NCI-H524 treated with DMSO at 0.1 percent for 48 hours (cell line): ENCODE measurements at places on chromosomes 5 and 9.

DNA sequence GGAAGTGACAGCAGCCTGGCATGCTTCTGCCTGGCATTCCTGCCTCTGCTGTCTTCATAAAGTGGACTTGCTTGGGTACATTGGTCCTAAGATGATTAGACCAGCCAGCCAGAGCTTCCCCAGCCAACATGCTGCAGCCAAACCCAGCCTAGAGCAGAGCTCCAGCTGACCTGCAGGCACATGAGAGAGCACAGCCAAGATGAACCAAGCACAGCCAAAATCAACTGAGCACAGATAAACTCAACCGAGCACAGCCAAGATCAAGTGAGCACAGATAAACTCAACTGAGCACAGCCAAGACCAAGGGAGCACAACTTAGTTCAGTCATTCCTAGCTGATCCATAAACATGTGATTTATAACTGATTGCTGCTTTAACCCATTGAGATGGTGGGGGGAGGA, 266.5 kb downstream of the MSX2 start:
- no peak for DNase-seq

GRCh38 chr5:155897761-155898160, 429.2 kb upstream of the SGCD start:
- no peak for DNase-seq

GRCh38 chr9:137029058-137029936, 1.3 kb upstream of the ABCA2 start:
- no peak for DNase-seq

- no peak for DNase-seq
Measured at GRCh38 chr9:27939186-27939585, 365.9 kb upstream of the C9orf72 start.

- DNase-seq = peak; percentile 11
Measured at GRCh38 chr9:27880156-27880555, 306.9 kb upstream of the C9orf72 start.

- DNase-seq = no peak
Measured at GRCh38 chr9:137020771-137021567, 7.1 kb downstream of the ABCA2 start.
